ENCODE measurements at places on chromosomes 5 and 9.

GRCh38 chr9:126403397-126403796, 76.8 kb downstream of the MVB12B start:
- no peak for DNase-seq

- no peak for DNase-seq
Measured at GRCh38 chr5:153584126-153584959, 93.9 kb downstream of the GRIA1 start.

GRCh38 chr9:134211811-134212485, 47.6 kb upstream of the RNU6ATAC start:
- no peak for DNase-seq

GRCh38 chr5:159178978-159179377, 30.4 kb downstream of the RNF145 start:
- no peak for DNase-seq

GRCh38 chr5:149012350-149012749, 50.5 kb downstream of the SH3TC2 start:
- DNase-seq: no peak

All from coronary artery (tissue), 2 donors.